ENCODE measurements at places on chromosomes 3 and 15.

DNA sequence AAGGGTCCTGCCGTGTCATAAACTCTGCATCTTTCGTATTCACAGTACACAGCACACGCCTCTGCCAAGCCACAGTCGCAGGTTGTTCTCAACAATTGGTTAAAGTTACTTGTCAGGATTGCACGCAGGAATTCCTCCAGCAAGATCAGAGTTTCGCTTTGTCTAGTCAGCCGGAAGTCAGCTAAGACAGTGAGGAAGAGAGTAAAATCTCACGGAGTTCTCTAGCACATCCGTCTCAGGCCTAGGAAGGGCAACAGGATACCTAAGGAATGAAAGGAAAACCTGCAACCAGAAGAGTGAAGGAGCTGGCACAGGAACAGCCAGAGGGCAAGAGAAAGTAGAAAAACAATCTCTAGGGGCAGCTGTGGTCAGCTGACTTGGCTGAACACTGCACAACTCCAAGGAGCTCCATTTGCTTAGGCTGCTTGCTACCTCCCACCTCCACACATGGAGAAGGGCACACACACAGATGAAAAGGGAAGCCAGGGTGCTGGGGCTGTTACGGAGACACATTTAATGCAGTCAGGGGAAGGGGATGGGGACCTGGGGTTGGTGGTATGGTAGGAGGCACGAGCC lies 23.7 kb downstream of the RORA start:
- DNase-seq = no peak
- no peaks in the 10 kb centered on the region for H3K27me3 ChIP-seq
- no peaks in the 10 kb centered on the region for H3K4me1 ChIP-seq
- no peak overlapping the region for H3K27ac ChIP-seq

- no peak for DNase-seq
- H3K27me3 ChIP-seq = no peaks in the 10 kb centered on the region
- peaks cover 22% of the 10 kb centered on the region for H3K36me3 ChIP-seq
- no peak overlapping the region for H3K4me3 ChIP-seq
These were observed 16.9 kb downstream of the ACAA1 start for GRCh38 chr3:38119821-38120692.

DNA sequence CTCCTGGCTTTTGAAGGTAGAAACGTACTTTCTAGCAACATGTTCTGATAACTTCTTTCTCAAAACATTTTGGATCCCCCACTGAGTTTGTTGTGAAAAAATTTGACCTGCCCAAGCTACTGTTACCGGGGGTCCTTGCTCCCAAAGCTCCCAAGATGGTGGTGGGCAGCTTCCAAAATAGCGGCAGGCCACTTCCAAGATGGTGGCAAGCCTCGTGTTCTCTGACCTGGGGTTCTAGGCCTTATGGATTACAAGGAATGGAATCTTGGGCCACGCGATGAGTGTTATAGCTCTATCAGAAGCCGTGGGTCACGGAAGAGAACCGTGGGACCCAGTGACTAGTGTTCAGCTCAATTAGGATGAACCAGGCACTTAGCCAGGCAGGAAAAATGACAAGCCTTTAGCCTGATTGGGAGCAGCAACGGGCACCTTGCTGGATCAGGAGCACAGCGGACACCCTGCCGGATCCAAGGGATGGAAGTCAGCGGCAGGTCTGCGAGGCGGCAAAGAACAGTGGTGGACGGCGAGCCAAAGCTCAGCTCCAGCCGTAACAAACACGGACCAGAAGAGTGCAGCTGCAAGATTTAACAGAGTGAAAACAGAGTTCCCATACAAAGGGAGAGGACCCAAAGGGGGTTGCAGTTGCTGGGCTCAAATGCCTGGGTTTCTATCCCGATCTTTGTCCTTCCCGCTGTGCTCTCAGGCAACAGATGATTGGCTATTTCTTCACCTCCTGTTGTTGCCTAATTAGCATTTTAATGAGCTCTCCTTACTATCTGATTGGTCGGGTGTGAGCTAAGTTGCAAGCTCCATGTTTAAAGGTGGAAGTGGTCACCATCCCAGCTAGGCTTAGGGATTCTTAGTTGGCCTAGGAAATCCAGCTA lies 133.3 kb downstream of the WDR72 start:
- no peak overlapping the region for H3K27ac ChIP-seq
- no peaks in the 10 kb centered on the region for H3K4me1 ChIP-seq
- no peaks in the 10 kb centered on the region for H3K27me3 ChIP-seq
- no peak for DNase-seq

DNA sequence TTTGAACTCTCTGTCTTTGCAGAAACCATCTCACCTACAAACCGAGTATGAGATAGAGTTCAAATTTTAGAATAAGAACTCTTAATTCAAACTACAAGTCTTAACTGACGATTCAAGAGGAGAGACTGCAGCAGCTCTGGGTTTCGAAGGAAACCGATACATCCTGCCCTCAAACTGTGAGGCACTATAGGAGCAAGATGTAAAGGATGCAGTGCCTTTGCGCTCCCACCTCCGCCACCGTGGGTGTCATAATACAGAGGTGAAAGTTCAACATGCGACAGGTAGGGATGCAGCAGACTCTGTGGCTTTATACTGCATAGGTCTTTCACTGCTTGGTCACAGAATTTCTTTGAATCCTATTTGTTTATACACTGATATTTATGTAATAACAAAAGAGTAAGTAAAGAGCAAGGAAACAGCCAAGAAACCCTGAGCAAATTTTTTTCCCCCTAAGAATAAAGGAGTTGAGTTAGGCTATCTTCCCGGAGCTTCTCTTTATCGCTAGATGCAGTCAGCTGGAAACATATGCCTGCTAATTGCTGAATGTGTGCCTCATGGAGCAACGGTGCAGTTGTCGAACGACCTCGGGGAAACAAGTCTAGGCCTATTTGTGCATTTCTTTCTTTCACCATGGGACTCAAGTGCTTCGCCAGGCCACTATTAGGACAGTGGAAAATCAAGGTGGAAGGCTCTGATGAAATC lies 1097.6 kb upstream of the CFAP20DC start:
- H3K4me1 ChIP-seq = no peaks in the 10 kb centered on the region
- DNase-seq = no peak
- no peaks in the 10 kb centered on the region for H3K27me3 ChIP-seq

GRCh38 chr3:108001457-108001856 lies 89.4 kb downstream of the CD47 start:
- no peak for DNase-seq
- peaks cover 26% of the 10 kb centered on the region for H3K4me1 ChIP-seq
- no peak overlapping the region for H3K4me3 ChIP-seq

DNA sequence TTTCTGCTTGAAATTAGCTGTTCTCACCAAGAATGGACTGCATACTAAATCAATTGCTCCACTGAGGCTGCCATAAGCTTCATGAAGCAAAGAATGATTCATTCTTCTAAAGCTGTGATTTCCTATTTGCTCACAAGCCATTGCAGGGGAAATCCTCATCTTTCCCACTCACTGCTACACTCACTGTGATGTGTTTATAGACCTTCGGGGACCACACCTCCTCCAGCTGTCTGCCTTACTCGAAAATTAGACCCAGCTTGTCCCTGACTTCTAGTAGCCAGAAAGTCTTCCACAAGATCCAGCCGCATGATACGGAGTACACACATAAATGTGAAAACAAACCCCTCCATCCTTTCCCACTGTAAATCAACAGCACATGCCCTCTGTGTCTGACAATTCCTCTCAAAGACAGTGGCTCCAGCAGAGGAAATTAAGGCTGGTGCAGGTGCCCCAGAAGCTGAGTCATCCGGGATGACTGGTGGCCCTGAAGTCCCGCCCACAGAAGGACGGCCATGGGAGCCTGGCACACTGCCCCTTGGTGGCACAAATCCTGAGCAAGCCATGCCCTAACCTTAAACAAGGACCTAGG lies 172.0 kb downstream of the STT3B start:
- H3K27ac ChIP-seq = peak overlapping the region; percentile 27
- H3K36me3 ChIP-seq = peaks cover 32% of the 10 kb centered on the region
- no peak overlapping the region for H3K4me3 ChIP-seq
- no peaks in the 10 kb centered on the region for H3K27me3 ChIP-seq
- DNase-seq = no peak

GRCh38 chr3:24943961-24944360 lies 449.3 kb upstream of the THRB start:
- no peaks in the 10 kb centered on the region for H3K27me3 ChIP-seq
- H3K27ac ChIP-seq = no peak overlapping the region
- H3K36me3 ChIP-seq = no peaks in the 10 kb centered on the region
- no peak overlapping the region for H3K4me3 ChIP-seq
- H3K4me1 ChIP-seq = no peaks in the 10 kb centered on the region
- no peak for DNase-seq

DNA sequence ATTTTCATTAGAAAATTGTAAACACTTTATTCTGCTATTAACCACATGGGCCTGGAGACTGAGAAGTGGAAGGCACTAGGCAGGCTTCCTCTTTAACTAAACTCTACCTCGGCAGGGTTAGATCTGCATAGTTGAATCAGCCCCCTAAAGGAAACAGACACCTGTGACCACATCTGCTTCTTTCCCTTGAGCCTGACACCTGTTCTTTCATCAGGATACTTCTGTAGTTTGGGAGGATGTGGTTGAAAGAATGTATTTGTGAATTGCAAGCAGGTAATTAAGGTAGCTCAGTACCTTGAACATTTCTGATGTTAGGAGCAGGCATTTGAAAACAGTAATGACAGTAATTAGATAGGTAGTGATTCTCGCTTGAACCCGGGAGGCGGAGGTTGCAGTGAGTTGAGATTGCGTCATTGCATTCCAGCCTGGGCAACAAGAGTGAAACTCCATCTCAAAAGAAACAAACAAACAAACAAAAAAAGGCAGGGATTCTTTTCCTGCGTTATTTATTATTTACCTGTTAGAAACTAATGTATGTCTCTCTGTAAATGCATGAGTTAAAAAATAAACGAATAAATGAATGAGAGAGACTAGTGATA lies 468.5 kb downstream of the NLGN1 start:
- no peaks in the 10 kb centered on the region for H3K36me3 ChIP-seq
- H3K4me1 ChIP-seq = no peaks in the 10 kb centered on the region
- no peak overlapping the region for H3K27ac ChIP-seq
- no peak overlapping the region for H3K4me3 ChIP-seq
- H3K27me3 ChIP-seq = no peaks in the 10 kb centered on the region

DNA sequence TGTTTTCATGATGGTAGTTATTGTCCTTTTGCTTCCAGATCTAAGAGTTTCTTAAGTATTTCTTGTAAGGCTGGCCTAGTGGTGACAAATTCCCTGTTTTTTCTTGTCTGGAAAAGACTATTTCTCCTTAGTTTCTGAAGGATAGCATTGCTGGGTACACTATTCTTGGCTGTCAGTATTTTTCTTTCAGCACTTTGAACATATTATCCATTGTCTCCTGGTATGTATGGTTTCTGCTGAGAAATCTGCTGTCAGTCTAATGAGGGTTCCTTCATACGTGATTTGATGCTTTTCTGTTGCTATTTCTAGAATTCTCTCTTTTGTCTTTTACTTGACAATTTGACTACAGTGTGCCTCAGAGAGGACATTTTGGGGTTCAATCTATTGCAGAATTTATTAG lies 134.3 kb downstream of the CGGBP1 start:
- H3K27me3 ChIP-seq = no peaks in the 10 kb centered on the region
- no peak overlapping the region for H3K4me3 ChIP-seq
- no peak overlapping the region for H3K27ac ChIP-seq
- H3K36me3 ChIP-seq = no peaks in the 10 kb centered on the region
- H3K4me1 ChIP-seq = no peaks in the 10 kb centered on the region

Data from keratinocyte (primary cell).